ENCODE measurements at places on chromosomes 2 and 18.

DNA sequence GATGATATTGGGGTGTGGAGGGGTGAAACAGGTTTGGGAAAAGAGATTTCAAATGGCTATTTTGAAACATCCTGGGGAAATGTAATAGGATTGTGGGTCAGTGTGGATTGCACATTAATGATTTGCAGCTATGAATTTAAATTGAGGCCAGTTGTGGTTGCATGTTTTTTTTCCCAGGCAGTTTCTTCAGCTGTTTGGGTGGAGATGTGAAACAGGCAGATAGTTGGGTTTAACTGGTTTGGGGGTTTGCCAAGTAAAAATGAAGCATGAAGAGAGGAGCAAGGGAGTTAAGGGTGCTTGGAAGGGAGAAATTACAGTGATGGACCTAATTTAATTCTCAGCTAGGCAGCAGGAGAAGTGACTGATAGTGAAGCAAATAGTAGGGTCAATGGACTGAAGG is 16.8 kb downstream of the GPD2 start:
- DNase-seq, result no peak

- no peak for DNase-seq
Observed at GRCh38 chr18:55503167-55503820, 84.7 kb downstream of the TCF4 start.

- DNase-seq, result no peak
Observed at GRCh38 chr2:224749136-224749535, 33.0 kb upstream of the CCDC195 start.

DNA sequence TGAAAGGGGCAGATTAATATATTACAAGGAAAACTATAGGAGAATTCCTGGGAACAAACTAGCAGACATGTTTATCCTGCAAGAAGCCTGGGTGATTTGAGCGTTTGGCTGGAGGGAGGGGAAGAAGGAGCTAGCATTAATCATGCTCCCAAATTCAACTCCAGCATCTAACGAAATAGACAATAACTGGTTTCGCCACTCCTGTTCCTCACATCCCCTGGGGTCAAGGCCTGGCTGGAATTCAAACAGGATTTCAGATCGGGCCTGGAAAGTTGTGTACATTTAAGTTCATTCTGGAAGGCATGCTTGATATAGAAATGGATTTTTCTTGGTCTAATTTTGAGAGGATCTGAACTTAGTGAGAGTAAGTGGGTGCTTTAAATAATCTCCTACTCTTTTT is 126.1 kb upstream of the CTAGE1 start:
- DNase-seq, result no peak

Data from esophagus muscularis mucosa (tissue), 4 donors.